ENCODE measurements at places on chromosomes 11 and 22. TPM values are rescaled to one million over a fixed set of nuclear protein-coding genes. Genes with fewer than 3 reads are reported as not detected.

Gene IL17REL
- total RNA-seq, result 0.11 TPM

Gene UBQLN3
- 0.10 TPM for total RNA-seq

Gene RAG1
- total RNA-seq, result 0.23 TPM

GRCh38 chr11:65129649-65130441 lies 4.5 kb downstream of the SYVN1 start:
- DNase-seq, result peak; percentile 51

DNA sequence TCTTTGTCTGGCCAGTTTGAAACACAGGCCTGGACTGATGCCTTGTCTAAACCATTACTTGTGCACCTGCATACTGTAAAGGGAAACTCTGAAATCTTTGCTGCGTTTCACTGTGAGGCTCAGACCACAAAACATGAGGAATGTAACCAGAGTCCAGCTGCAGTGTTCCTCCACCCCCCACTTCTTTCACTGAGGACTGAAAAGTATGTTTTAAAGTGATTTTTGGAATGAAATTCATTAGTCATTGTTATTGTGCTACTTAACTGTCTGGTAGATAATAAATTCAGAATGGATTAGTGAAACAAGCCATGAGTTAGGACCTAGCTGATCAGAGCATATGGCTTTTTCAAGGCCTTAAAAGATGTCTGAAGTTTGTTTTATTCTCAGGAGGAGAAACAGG lies 181.2 kb downstream of the WNT11 start:
- DNase-seq, result no peak

- no peak for DNase-seq
These were observed 908.6 kb downstream of the NTM start for GRCh38 chr11:132278801-132279574.

GRCh38 chr11:69698362-69698761 lies 5.5 kb downstream of the FGF19 start:
- no peak for DNase-seq

DNA sequence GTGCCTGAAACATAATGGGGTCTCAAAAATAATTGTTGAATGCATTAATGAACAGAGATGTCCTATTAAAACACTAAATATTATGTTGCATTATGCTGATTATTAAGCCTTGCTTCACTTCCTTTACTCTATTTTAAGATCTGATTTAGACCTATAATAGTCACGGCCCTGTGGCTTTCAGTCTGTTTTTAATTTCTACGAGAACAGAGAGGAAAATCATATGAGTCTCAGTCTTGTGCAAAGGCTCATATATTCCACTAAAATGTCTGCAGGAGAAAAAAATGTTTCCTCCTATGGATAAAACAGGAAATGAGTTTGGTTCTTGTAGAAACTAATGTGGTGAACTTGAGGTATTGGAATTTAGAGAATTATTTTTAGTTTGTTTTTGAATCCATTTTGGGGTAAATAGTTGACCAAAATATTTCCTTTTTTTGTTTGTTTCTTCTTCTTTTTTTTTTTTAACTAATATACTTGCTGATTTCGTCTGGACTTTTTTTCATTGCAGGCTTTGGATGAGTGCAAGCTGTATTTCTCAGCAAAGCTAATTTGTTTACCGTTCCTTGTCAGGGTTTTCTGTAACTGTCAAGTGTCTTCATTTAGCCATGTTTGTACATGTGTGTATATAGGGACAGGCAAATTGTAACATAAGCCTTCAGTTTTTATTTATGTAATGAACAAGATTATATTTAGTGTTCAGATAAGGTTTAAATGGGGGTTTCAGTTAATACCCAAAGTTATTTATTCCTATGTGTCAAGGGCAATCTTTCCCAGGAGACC lies 139.1 kb upstream of the DDI1 start:
- DNase-seq, result no peak
